Epithelial cell of proximal tubule (primary cell): ENCODE measurements at places on chromosomes 2 and 18. TPM values are rescaled to one million over a fixed set of nuclear protein-coding genes. Genes with fewer than 3 reads are reported as not detected.

Gene IL1R2
- 5.4 and 12.6 TPM in 2 replicates for total RNA-seq

Gene CHRND
- not detected in 2 replicates for total RNA-seq

Gene KCNS3
- total RNA-seq, result 16.2 and 26.9 TPM in 2 replicates

Gene BMP10
- not detected in 2 replicates for total RNA-seq

Gene NDUFS1
- 116 and 133 TPM in 2 replicates for total RNA-seq

Gene AQP12B
- not detected in 2 replicates for total RNA-seq

Gene FHOD3
- total RNA-seq, result 27.3 and 28.4 TPM in 2 replicates

Gene VWA3B
- total RNA-seq, result not detected in 2 replicates

Gene TMEM178A
- 2.8 and 2.9 TPM in 2 replicates for total RNA-seq

Gene C2orf15
- total RNA-seq, result 2.4 and 3.7 TPM in 2 replicates

Gene ZSWIM2
- total RNA-seq, result not detected in 2 replicates

Gene ACKR3
- total RNA-seq, result not detected in 2 replicates

Gene CAPG
- 358 and 441 TPM in 2 replicates for total RNA-seq

Gene CRYGC
- not detected in 2 replicates for total RNA-seq

Gene SEMA4F
- total RNA-seq, result 10.3 and 13.8 TPM in 2 replicates

Gene HK2
- 9.5 and 17.6 TPM in 2 replicates for total RNA-seq

Gene RIT2
- not detected in 2 replicates for total RNA-seq

Gene GREB1
- total RNA-seq, result 0.07 and 0.12 TPM in 2 replicates

Gene LAMA3
- total RNA-seq, result 45.2 and 69.8 TPM in 2 replicates

Gene SKOR2
- not detected in 2 replicates for total RNA-seq

Gene CEP76
- total RNA-seq, result 9.5 and 21.2 TPM in 2 replicates

Gene ZNF519
- total RNA-seq, result 7.7 and 9.5 TPM in 2 replicates

Gene IL1RN
- total RNA-seq, result 0.29 and 1.1 TPM in 2 replicates

Gene TSN
- 60.1 and 66.5 TPM in 2 replicates for total RNA-seq

Gene HOXD8
- 18.0 and 26.5 TPM in 2 replicates for total RNA-seq

Gene TFCP2L1
- 6.5 and 12.3 TPM in 2 replicates for total RNA-seq

Gene LYG2
- not detected in 2 replicates for total RNA-seq

Gene CROCC2
- total RNA-seq, result not detected in 2 replicates

Gene SLC19A3
- 0.17 and 0.29 TPM in 2 replicates for total RNA-seq

Gene FOXI3
- 0.17 TPM in 1 of 2 replicates, not detected in the other for total RNA-seq

Gene POTEI
- total RNA-seq, result not detected in 2 replicates

Gene XDH
- 1.0 and 2.2 TPM in 2 replicates for total RNA-seq

Gene LAMA1
- 10.1 and 23.2 TPM in 2 replicates for total RNA-seq

Gene CREG2
- total RNA-seq, result 3.1 TPM in 1 of 2 replicates, not detected in the other

Gene DUSP19
- total RNA-seq, result 0.17 and 0.51 TPM in 2 replicates

Gene HOXD13
- total RNA-seq, result not detected in 2 replicates

Gene MYL12B
- total RNA-seq, result 562 and 563 TPM in 2 replicates

Gene KHK
- total RNA-seq, result 5.5 and 6.1 TPM in 2 replicates

Gene PFN4
- total RNA-seq, result not detected in 2 replicates

Gene ITGB6
- total RNA-seq, result 35.3 and 50.4 TPM in 2 replicates

Gene CNGA3
- total RNA-seq, result not detected in 2 replicates

Gene NCKAP5
- total RNA-seq, result 0.58 and 0.69 TPM in 2 replicates
